ENCODE measurements at places on chromosomes 6 and 20.

- DNase-seq, result no peak
These were observed 707.0 kb downstream of the EPM2A start for GRCh38 chr6:145028144-145028818.

- no peak for DNase-seq
These were observed 138.9 kb downstream of the SYCP2 start for GRCh38 chr20:59794555-59794954.

DNA sequence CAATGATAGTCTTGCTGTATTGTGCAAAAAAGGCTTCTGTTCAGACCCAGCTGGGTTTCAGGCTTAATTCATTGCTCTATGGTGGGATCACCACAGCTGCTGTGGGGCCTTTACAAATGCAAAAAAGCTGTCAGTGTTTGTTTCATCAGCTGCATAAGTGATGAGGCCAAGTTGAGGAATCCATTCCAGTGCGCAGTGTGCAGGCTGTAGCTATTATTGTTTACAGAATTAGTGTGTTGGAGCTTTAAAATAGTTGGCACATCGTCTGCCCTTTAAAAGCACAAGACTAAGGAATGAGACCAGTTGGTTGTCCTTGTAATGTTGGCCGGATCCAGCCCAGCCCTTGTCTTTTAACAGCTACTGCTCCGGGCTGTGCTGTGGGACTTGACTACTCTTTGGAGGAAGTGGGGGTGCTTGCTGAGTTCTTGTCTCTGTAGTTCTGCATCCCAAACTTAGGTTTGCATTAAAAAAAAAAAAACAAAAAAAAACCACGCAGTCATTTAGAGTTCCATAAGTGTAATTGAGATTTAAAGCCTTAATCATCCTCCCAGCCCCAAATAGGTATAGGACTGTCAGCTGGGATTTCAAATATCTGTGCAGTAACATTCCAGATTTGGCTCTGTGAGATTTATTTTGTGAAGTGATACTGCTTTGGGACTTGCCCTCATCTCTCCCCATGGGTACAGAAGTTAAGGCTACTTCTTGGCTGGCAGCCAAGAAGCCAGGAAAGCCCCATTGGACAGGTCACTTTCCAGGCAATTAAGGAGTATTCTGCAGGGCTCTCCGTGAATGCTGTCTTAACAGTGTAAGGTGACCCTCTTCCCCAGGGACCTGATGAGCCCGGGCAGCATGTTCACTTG is 19.3 kb downstream of the JARID2 start:
- DNase-seq, result no peak

DNA sequence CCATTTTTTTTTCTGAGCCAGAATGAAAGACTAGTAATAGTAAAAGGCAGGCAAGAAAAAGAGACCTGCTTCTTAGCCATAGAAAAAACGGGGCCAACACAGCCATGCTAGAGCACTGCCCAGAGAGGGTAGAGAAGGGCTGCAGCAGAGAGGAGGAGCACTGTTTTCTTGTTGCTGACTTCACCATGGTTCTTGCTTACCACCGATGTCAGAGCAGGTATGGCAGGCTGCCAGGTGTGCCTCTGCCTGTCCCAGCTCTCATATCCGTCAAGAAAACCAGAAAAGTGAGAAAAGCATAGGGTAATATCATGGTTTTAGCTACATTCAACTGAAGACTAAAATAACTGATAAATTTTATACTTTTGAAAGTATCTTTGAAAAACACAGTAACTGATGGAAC is 60.7 kb downstream of the DTNBP1 start:
- no peak for DNase-seq

GRCh38 chr20:33250666-33251065 is 14.9 kb downstream of the BPIFA1 start:
- DNase-seq, result no peak

DNA sequence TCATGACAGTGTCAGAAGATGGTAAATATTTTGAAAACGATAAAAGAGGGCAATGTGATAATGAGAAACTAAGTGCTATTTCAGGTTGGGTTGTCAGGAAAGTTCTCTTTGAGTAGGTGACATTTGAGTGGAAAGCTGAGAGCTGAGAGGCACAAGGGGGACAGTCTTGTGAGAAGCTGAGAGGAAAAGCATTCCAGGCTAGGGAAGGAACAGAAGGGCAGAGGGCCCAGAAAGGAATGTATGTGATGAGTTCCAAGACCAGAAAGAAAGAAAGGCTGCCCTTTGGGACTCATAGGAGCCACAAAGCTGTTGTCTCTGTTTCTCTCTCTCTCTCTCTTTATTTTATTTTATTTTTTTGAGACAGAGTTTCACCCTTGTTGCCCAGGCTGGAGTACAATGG is 7.6 kb upstream of the RNF182 start:
- DNase-seq, result no peak

GRCh38 chr6:31299947-31300346 is 28.1 kb upstream of the HLA-C start:
- DNase-seq, result no peak

Measured in HS-5 (cell line).